ENCODE measurements at places on chromosomes 3 and 15.

DNA sequence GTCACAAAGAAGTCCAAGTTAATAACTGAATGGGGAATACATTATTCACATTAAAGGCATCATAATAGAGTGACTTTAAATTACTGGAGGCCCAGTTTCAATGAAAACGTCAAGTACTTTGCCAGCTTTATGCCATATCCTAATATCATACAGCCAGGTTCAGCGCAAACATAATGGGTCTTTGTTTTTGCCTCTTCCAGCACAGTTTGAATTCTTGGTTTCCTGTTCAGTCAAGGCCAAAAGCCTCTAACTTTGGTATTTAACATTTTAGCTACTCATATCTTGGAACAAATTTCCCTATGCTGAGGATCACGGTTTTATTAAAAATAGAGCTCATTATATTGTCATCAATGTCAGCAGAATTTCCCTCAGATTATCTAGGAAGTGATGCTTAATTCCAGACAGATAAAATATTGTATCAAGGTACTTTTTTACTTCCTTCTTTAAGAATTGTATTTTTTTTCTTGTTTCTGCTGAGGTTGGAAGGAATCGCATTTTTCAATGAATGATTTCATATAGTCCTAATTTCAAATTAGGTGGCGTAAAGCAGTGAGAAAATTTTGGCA is 269.2 kb downstream of the THRB start:
- no peak for DNase-seq

DNA sequence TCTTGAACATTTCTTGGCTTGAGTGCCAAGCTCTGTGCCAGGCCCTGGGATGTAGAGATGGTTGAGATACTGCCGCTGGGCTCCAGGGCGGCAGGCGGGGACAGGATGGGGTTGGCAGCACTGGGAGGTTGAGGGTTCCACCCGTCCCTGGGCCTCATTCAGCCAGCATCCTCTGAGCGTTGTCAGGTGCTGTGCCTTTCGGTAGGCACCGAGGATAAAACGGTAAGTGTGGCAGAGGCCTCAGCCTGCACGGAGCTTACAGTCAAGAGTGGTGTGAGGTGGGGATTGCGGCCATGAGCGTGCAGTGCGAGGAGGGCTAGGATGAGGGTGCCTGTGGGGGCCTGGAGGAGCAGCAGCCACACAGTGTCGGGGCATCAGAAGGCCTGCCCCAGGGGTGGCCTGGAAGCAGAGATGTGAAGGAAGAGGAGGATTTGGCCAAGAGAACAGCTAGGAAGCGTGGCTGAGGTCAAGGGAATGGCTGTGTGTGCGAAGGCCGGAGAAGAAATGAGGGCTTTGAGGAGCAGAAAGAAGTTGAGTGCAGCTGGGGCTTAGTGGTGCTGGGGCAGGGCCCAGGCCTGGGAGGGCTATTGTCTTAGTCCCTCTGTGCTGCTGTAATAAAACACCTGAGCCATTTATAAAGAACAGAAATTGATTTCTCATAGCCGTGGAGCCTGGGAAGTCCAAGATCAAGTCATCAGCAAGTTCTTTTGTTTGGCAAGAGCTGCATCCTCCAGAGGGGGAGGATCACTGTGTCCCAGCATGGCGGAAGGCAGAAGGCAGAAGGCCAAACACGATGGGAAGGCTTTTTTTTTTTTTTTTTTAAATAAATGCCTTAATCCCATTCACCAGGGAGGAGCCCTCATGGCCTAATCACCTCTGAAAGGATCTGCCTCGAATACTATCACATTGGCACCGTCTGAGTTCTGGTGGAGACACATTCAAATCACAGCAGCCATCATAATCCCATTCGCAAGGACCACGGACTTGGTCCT is 22.7 kb downstream of the CORO2B start:
- no peak for DNase-seq

DNA sequence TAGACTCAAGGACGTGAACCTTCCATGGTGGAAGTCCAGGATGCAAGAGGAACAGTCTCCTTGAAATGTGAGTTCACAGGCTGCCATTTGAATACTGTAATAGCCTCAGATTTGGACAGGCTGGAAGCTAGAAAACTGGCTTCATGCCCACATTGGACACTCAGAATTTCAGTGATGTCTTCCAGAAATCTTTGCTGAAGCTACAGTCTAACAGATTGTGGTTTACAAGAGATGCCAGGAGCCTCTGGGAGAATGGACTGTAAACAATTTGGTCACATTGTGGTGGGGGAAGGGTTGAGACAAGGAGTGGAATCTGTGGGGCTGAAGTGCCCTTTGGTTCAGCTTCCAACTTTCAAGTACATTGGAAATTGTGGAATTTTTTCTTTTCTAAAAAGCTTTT is 252.0 kb upstream of the PROK2 start:
- DNase-seq, result no peak

GRCh38 chr3:38603731-38604131 is 45.8 kb downstream of the SCN5A start:
- DNase-seq, result no peak

- DNase-seq, result no peak
Observed at GRCh38 chr3:35296533-35296932, 342.8 kb upstream of the ARPP21 start.

DNA sequence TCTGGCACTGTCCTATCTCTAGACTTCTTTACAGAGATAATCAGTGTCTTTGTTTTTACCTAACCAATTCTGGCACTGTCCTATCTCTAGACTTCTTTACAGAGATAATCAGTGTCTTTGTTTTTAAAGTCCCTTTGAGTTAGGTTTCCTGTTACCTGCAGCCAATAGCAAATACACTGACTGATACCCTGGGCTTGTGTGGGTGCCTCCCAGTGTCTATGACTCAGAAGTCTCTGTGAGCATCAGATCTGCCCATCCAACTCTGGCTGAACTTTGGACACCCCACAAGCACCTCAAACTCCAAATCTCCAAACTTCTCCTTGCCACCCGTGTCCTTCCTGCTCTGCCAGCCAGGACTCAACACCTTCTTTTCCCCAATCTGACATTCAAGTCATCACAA is 30.4 kb downstream of the SLC41A3 start:
- no peak for DNase-seq

DNA sequence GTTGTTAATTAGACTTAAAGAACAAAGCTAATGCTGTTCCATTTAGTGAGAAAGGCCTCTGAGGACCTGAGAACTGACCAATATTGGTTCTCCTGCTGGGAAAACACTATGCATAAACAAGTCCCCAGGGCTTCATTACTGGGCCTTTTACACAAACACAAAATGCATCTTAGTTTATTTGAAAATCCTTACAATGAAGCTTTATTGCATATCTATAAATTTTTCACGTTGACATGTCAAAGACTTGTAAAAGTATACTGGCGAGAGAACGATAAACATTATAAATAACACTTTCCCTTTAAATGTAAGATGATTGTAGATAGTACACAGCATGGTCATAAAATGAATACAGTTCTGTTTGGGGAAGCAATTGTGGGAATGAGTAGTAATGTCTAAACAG is 151.7 kb downstream of the ROBO2 start:
- DNase-seq, result no peak

- DNase-seq, result no peak
Observed at GRCh38 chr15:22786868-22787698, 639 bp downstream of the NIPA1 start.

DNA sequence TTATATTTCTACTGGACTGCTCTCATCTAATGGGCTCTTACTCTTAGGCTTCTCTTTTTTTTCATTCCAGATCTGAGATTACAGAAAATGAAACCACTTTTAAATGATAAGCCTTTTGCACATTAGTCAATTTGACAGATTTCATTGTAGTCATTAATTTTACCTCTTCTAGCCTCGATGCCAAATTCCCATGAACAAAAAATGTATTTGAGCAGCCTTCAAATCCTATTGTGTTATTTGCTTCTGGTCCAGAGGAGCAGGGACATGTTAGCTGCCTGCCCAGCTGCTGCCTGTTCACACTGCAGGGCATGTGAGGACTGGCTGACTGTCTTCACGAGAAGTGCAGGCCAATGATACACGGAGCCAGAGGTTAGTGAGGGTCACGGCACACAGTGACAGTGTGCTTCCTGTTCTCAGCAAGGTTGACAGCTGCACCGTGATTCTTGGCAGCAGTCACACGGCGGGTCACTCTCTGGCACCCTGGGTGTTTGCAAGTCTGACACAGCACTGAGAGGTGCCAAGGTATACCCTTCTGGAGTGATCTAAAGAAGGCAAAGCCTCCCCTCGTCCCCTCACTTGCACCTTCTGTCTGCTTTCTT is 40.8 kb downstream of the KAT2B start:
- no peak for DNase-seq

GRCh38 chr15:51737522-51738305 is at the start of gene LYSMD2:
TSS of gene LYSMD2 (minus strand) at chr15:51737655. CDS start at chr15:51737622, 33 bp downstream.
- DNase-seq, result peak; percentile 75

DNA sequence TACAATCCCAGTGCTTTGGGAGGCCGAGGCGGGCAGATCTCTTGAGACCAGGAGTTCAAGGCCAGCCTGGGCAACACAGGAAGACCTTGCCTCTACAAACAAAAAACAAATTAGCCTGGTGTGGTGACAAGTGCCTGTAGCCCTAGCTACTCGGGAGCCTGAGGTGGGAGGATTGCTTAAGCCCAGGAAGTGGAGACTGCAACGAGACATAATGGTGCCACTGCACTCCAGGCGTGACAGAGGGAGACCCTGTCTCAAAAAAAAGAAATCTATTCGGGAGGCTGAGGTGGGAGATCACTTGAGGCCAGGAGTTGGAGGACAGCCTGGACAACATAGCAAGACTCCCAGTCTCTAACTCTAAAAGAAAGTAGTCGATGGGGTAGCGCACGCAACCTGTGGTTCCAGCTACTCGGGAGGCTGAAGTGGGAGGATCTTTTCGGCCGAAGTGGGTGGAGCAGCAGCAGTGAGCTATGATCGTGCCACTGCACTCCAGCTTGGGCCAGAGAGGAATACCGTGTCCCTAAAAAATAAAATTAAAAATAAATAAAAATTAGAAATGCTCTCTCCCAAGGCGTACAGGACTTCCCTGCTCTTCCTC is 775 bp downstream of the C3orf33 start:
- DNase-seq, result no peak

DNA sequence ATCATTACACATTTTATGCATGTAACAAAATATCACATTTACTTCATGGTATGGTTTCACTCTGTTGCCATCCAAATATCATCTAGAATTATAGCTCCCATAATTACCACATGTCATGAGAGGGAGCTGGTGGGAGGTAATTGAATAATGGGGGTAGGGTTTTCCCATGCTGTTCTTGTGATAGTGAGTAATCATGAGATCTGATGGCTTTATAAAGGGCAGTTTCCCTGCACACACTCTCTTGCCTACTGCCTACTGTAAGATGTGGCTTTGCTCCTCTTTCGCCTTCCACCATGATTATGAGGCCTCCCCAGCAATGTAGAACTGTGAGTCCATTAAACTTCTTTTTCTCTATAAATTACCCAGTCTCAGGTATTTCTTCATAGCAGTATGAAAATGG is 123.4 kb downstream of the SATB1 start:
- DNase-seq, result no peak

- no peak for DNase-seq
Observed at GRCh38 chr3:192914848-192915247, 2.8 kb downstream of the MB21D2 start.

- no peak for DNase-seq
Observed at GRCh38 chr15:31268108-31268501, 58.5 kb upstream of the KLF13 start.

- DNase-seq, result no peak
Observed at GRCh38 chr3:148360051-148360450, 337.7 kb upstream of the AGTR1 start.

DNA sequence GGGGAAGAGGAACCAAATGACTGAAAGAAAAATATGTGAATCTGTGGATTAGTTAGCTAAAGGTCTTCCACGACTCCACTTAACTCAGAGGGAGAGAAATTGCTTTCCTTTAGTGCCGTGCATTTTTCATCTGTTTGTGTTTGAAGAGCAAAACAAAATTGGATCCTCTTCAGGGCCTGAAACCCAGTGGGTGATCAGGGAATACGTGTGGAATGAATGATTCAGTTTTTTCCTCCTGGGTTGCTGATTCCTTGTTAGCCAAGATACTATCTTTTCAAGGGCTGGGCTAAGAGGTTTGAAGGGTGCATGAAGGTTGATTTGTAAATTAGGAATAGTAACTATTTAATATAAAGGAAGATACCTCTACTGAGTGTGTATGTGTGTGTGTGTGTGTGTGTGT is 61.0 kb downstream of the TPRG1 start:
- no peak for DNase-seq

- no peak for DNase-seq
Observed at GRCh38 chr3:187763850-187764648, 18.8 kb upstream of the BCL6 start.

- DNase-seq, result no peak
Observed at GRCh38 chr3:13474021-13474420, 6.1 kb upstream of the HDAC11 start.

- DNase-seq, result no peak
Observed at GRCh38 chr3:108724101-108724500, 33.1 kb downstream of the RETNLB start.

GRCh38 chr3:42732196-42732828 is 29.7 kb upstream of the HHATL start:
- DNase-seq, result no peak

DNA sequence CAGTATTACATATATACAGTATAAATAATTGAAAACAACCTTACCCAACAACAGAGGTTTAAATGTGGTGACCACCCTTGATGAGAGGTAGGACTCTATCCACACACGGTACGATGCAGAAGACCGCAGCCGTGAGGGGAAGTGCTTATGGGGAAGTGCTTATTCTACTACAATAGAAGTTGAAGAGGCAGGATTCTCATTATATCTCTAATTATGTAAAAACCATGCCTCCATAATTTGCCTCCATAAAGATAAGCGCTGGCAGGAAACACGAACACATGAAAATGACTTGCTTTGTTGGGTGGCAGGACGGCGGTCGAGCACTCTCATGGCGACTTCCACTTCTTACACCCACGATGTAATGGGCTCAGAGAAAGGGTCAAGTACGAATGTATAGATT is 7.2 kb upstream of the MUC13 start:
- no peak for DNase-seq

DNA sequence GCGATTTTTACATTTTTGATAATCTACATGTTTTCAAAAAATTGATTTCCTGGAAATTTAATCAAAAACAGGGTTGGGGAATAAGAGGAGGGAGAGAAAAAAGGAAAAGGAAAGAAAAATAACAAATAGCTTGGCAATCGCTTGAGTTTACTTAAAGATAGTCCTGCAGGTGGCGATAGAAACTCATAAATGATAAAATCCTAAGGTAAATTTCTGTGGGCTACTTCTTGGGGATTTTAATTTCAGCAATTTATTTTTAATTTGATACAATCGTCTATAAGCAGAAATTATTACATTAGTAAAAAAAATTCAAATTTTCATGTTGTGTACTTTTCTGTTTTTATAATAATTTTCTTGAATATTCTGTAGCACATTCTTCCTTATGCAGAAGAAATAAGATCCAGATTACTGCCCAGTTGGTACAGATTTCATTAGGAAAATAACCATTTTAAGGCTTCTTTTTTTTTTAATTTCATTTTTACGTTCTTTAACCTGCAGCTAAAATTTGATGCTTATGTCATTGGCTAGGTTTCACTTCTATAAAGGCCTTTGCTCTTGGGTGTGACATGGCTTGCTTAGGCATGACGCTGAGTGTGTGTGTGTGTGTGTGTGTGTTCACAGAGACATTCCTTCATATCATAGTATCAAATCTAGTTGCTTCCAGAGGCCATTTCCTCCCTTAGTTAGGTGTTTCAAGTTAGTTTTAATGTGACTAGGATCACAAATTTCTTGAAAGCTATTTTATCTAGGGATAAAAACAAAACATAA is 181.8 kb downstream of the MCTP2 start:
- DNase-seq, result no peak

Data from CD4-positive, alpha-beta memory T cell (primary cell).